ENCODE measurements at places on chromosomes 5 and 9.

GRCh38 chr9:124266826-124267201, 9.1 kb downstream of the NEK6 start:
- DNase-seq: no peak

DNA sequence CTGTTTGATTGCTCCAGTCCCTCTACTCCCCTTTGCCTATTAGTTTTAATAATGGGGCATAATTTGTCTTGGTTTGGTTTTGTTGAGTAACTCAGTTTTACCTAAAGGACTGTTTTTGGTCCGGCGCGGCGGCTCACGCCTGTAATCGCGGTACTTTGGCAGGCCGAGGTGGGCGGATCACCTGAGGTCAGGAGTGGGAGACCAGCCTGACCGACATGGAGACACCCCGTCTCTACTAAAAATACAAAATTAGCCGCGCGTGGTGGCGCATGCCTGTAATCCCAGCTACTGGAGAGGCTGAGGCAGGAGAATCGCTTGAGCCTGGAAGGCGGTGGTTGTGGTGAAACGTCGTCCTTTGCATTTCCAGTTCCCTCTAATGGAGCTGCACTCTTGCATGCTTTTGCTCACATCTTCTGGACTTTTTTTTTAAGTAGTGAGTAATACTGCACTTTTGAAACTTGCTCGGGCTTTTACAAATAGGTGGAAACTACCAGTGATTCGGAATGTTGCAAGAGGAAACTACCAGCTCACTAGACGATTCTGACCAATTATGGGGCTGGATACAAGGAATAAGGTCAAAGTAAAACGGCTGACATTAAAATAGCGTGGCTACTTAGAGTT, 721 bp upstream of the MAML1 start:
- DNase-seq: no peak

GRCh38 chr9:94108584-94108983, 24.3 kb downstream of the PTPDC1 start:
- DNase-seq: peak; percentile 35

- no peak for DNase-seq
Measured at GRCh38 chr5:25005431-25005830, 360.7 kb upstream of the CDH10 start.

- DNase-seq: no peak
Measured at GRCh38 chr9:20189871-20190270, 401.0 kb upstream of the SLC24A2 start.

DNA sequence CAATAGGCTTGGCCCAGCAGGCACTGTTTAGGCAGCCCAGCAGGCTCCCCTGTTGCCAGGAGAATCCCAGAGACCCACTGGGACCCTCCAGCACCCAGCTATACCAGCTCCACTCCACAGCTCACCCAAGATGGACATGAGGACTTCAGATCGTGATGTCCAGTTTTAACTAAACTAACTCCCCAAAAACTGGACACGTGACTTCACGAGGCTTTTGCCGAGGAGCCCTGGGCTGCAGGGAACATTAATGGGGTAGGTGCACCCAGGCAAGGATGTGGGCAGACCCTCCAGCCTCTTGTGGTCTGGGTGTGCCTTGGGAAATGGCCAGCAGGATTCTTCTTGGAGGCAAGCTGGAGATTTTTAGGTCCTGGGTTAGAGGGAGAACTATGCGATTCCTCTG, 8.9 kb upstream of the NKD2 start:
- DNase-seq: no peak

DNA sequence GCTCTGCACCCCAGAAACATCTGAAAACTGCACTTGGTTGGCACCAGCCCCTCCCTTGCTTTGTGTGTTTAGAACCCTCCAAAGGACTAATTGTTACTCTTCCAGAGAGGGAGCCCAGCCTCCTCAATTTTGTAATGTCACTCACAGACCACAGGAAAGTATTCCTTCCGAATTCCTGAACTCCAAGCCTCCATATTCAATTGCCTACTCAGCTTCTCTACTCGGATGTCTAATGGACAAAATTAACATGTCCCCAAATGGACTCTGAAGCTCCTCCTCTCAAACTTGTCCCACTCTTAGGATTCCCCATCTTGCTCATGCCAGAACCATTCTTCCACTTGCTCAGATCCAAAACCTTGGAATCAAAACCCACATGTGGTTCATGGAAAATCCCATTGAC, 3.9 kb upstream of the TMEM171 start:
- DNase-seq: no peak

DNA sequence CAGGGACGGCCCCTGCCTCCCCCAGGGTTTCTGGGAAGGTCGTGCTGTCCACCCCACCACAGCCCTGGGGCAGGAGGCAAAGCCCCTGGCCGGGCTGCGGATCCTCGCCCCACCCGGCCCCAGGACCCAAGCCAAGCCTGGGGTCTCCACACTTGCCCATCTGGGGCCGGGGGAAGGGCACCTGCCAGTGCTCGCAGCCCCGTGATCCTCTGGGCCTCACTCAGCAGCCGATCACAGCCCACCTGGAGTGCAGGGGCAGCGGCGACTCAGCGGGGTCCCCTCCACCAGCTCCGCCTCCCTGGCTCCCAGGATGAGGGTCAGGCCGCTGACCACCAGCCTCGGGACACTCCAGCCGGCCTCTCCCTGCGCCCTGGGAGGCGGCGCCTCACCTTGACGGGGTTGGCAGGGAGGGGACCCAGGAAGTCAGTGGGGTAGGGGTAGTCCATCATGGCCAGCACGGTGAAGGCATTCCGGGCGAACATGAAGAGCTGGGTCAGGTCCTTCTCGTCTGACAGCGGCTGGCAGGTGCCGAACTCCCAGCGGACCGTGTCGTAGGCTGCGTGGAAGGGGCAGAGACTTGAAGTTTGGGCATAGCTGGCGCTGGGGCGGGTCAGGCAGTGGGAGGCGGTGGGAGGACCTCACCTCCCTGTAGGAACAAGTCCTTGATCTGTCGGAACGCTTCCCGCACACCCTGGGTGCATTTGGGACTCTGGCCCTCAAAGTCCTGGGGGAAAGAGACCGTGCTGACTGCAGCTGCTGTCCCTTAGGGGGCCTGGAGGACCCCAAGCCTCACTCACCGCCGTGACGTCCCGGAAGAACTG, 1.8 kb downstream of the DPP7 start:
- DNase-seq: no peak

DNA sequence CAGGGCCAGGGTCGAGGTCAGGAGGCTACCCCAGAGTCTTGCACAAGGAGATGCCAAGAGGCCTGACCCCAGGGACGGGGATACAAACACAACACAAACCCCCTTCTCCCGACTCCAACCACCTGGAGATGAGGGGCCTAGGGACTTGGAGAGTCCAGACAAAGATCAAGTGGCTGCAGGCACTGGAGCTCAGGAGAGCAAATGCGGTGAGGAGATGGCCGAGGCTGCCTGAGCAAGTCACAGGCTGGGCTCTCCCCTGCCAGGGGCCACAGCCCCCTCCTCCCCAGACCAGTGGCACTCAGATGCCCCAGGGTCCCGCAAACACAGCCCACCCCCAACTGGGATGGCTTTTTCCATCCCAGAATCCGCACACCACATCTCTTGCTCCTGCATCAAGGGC, 15.8 kb downstream of the SH3GLB2 start:
- DNase-seq: no peak

- DNase-seq: no peak
Measured at GRCh38 chr9:121818016-121818661, 166.7 kb downstream of the DAB2IP start.

- peak; percentile 93 for DNase-seq
Measured at GRCh38 chr9:86282077-86282978, at the start of gene ISCA1. Gene ISCA1 (minus strand): TSS chr9:86282538. CDS start chr9:86282458, 80 bp downstream.

DNA sequence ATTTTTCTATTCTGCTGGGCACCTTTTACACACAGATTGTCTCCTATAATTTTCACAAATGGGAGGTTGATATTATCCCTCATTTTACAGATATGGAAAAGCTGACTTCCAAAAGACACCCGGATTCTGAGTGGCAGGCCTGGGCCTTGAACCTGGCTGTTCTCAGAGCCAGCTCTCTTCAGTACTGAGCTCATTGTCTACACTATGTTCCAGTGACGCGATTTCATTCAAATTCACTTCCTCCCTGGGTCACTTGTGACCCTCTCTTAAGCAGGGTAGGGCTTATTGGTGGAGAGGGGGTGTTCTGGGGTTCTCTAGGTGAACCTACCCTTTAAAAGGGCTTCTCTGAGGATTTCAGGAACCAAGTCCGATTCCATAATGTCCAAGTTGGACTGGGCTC, 70.2 kb downstream of the ANKRD33B start:
- no peak for DNase-seq

DNA sequence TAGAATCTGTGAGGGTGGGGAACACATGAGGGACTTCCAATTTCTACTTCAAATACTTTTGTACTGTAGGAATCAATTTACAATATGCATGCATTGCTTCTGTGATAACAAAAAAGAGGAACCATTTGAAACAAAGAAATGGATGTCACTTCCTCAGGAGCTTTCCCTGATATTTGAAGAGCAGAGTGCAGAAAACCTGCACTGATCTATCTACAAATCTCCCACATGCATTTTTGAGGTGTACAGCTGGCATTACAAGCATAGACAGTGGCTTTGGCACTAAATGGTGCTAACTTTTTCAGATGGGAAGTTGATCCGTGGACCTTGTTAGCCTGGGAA, 27.7 kb downstream of the YIPF5 start:
- no peak for DNase-seq
